ENCODE measurements at places on chromosomes 2 and 18.

- DNase-seq = no peak
Observed at GRCh38 chr2:134435936-134436335, 182.1 kb downstream of the MGAT5 start.

GRCh38 chr18:27894746-27895145 lies 282.2 kb downstream of the CDH2 start:
- DNase-seq = no peak

GRCh38 chr2:50769406-50770181 lies 262.3 kb downstream of the NRXN1 start:
- no peak for DNase-seq

GRCh38 chr2:10912076-10912731 lies 470 bp downstream of the KCNF1 start:
- no peak for DNase-seq

- no peak for DNase-seq
Observed at GRCh38 chr2:1692342-1692741, 52.0 kb downstream of the PXDN start.

DNA sequence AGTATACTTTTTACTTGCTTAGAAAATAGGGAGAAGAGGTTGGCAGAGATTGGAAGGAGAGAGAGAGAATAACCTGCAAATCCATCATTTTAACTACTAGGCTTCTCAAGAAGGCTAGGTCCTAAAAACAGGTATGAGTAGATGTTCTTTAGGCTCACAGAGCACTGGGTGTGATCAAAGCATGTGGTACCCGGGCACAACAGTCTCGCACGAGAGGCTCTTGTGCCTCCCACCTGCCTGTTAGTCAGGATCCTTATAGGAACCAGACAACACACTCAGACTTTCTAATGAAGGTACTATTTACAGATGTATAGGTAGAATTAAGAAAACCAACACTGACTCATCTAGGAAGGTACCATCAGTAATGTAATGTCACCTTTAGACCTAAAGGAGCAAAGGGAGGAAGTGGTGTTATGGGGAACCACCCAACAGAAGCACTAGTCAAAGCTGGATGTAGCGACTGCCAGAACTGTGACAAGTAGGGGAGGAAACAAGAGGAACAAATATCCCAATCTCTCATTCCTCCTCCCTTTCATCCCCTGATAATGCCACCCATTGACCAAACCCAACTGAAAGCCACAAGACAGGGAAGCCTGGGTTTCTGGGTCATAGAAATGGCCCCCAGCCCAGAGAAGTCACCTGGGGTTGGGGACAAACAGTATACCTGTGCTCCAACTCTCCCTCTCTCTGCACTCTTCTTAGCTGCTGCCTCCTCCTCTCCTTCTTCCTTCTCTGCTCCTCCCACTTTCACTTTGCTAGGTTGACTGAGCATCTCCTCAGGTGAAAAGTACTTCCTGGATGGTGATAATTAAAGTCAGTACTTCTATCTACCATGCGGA lies 16.0 kb upstream of the MARCHF4 start:
- DNase-seq = no peak
